ENCODE measurements at places on chromosomes 2 and 18.
A peak's percentile ranks its signal among the peaks of the same experiment; 100 is the strongest.

- DNase-seq, result no peak
Measured at GRCh38 chr2:218858671-218859555, 692 bp upstream of the WNT6 start.

GRCh38 chr2:234536178-234536965 is 39.5 kb upstream of the ARL4C start:
- DNase-seq, result no peak

GRCh38 chr2:42117923-42118753 is 51.0 kb upstream of the EML4 start:
- DNase-seq, result peak; percentile 56

DNA sequence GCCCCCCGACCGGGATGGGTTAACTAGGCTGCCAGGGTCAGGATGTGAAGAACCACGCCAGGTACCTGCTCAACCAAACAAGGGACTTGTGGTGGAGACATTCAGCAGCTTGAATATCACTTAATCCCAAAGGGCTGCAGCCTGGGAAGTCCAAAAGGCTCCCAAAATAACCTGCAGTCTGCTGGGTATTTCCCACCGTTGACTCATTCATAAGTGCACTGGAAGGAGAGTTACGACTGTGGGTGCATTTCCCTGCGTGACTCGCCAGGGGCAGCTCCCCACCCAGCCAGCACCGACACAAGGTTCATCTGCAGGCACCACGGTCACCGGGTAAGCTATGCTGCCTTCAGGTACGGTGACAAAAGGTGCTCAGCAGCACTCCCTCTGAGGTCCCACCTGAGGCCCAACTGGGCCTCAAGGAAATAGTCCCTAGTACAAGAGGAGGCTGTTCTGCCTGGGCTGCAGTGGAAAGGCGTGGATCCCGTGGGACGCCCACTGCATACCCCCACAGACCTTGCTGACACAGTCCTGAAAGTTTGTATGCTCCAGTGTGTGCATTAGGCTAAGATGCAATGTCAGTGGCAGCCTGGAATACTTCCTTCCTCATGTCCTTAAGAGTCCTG is 86.5 kb downstream of the UXS1 start:
- no peak for DNase-seq

DNA sequence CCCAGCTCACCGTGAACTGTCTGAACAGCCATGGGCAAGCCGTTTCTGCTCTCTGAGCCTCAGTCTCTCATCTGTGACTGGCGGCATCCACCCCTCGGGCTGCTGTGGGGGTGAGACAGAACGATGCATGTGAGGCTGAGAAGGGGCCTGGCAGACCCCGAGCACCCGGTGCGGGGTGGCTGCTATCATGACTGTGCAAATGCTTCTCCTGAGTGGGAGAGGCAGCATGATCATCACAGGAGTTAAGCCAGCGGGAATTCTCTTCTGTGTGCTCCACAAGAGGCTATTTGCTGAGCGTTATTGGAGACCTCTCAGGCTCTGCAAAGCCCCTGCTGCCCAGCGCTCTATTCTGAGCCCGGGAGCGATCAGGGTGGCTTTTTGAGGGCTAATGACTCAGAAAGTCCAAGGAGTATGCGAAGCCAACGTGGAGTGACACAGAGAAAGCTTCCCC is 45.8 kb upstream of the ID2 start:
- no peak for DNase-seq

DNA sequence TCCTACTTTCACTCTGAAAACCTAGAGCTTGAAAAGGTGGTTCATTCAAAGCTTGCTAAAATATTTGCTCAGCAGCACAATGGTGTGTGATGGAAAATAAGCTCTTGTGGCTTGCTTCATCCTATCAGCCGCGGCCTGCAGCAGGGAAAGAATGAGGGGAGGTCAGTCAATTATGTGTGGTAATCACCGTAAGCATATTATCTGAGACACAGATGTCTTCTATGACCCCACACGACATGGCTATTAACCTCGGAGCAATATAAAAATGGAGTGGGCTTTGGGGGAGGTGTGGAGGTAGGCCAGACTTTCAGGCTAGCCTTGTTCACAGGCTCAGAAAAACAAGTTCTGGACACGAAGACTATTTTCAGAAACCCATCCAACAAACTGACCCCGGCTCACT is 98.4 kb upstream of the SIX3 start:
- DNase-seq, result no peak

- DNase-seq, result no peak
Measured at GRCh38 chr2:70724366-70724765, 43.6 kb downstream of the ADD2 start.

- DNase-seq, result peak; percentile 35
Measured at GRCh38 chr2:53018825-53019425, 748.7 kb upstream of the CHAC2 start.

GRCh38 chr2:35591886-35592285 is 763.7 kb upstream of the CRIM1 start:
- DNase-seq, result no peak

DNA sequence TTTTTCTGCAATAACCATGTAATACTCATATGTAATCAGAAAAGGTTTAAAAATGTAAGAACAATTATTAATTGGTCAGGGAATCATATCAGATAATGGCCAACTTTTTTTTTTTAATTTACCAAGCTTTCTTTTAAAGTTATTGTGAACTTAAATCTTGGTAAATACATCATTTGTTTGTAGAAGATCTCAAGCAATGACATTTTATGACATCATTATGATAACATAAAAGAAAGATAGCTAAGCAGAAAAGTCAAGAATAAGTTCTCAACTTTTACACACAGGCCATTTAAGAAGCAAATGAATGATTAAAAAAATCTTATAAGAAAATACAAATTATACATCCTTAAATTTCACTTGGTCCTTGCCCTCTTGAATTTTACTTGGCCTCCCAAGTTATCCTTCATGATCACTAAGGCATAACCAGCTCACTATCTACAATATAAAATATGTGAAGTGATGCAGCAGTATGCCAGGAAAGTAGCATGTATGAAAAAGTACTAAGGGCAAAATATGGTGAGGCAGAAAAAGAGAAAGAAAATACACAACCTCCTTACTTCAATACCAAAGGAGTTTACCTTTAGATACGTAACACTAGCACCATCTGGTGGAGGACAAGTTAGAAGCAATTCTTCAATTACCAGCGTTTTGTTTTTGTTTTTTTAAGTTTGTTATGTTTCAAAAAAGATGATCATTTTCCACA is 116.6 kb downstream of the SRBD1 start:
- DNase-seq, result peak; percentile 87

DNA sequence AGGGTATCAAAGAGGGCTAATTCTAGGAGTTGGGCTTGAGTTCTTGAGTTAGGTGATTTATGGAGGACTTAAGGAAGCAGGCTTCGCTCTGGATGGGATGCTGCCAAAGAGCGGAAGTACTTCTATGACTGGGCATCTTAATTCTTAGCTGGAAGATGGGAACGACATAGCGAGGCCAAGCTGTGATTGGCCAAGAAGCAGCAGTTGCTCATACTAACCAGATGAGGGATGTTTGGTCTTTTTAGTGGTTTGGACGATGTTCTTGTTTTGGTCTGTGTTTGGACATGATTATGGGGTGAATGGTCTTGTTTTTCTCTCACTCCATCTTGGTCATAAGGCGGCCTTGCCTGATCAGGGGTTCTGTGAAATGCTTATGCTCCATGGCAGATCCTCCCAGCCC is 133.7 kb downstream of the MSH2 start:
- DNase-seq, result no peak

DNA sequence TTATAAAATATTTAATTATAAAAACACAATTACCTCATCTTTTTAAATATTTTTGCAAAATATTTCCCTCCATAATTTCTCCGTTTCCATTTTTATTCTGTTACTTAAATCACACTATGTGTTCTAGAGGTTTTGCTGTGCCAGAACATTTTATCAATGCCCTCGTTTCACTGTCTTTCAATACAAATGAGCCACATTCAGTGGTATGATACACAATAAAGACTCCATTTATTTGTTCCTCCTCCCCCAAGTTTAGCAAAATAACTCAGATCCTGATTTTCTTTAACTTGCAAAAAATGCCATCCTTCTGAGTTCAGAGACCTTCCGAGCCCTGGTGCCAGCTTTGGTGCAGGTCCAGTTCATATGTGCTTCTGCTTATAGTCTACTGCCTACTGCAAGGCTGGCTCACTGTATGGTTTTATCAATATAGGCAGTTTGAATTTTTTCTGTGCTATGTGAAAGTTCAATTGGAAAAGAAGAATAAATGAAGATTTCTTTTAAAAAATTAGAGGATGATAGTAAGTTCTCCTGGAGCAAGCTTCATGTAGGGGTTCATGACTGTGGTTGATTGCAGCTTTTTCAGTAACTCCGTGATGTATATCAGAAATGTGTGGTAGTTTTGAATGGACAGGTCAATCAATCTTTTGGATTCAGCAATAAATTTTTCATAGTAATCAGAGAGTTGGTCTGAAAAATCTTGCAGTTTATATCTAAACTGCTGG is 42.5 kb downstream of the APOB start:
- DNase-seq, result no peak

- DNase-seq, result no peak
Measured at GRCh38 chr2:199994371-199994770, 39.0 kb downstream of the MAIP1 start.

GRCh38 chr18:59454909-59455727 is 96.1 kb upstream of the LMAN1 start:
- no peak for DNase-seq

GRCh38 chr18:74154716-74155115 is 6.4 kb downstream of the TIMM21 start:
- no peak for DNase-seq

- DNase-seq, result no peak
Measured at GRCh38 chr18:1539276-1539675, 634.6 kb downstream of the ADCYAP1 start.

- DNase-seq, result peak; percentile 85
Measured at GRCh38 chr18:35174093-35174731, 66.6 kb upstream of the ZNF397 start.

- no peak for DNase-seq
Measured at GRCh38 chr18:3610813-3611212, 160.8 kb downstream of the TGIF1 start.

DNA sequence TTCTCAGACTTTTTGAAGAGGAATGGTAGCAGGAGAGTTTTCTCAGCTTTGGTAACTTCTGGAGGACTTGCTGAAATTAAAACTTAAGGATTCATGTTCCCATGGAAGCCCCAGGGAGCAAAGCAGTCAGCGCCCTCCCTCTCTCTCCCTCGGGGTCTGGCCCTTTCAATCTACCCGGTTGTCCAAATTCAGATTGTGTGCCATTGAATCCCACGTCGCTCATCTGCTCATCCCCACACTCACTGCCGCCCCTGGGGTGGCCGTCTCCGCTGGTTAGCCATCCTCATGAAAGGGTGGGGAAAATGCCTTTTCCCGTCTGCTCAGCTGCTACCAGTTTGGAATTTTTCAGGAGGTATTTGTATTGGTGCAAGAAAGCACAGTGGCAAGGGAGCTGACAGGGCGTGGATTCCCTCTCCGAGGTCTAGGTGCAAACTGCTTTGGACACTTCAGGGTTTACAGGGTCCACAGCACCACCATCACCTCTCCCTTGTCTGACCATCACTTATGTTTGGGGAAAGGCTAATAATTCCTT is 27.1 kb downstream of the MCFD2 start:
- no peak for DNase-seq

GRCh38 chr2:57965219-57965618 is 81.4 kb upstream of the VRK2 start:
- no peak for DNase-seq

DNA sequence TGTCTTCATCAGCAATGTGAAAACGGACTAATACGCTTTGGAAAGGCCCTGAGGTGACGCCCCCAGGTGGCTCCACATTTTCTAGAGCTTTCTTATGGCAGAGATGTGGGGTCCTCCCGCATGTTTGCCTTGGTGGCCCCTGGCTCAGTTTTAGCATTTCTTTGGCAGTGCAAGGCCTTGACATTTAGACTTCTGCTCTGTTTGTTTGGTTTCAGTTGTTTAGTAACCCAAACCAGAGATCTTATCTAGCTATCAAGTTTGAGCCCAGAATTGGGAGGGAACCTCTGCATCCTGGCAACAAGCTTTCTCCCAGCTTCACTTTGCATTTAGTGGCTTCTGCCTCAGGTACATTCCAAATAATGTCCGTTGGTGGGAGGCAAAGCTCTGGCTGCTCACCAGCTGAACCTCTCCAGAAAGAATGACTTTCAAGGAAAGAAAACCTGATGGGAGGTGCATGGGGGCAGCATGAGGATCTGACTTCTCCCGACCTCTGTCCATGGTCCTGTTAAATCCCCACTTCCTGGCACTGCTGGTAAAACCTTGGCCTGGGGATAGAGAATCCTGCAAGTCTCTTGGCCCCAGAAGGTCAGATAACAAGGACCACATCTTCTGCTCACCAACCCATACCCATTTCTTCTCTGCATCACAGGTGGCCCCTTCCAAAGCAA is 12.0 kb upstream of the MBP start:
- DNase-seq, result no peak

DNA sequence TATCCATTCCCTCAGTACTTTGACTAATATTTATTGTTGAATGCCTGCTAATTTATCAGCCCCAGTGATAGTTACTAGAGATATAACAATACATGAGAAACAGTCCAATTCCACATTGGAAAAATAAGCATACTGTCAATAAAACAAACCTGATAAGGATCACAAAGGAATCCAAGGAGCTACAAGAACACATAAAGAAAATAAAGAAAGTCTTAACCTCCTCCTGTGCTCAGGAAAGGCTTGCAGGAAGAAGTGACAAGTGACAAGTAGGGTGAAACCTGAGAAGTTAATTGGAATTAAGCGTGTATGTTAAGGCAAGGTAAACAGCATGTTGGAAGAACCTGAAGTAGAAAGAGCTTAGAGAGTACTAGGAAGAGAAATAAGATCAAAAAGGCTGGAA is 20.3 kb upstream of the ASNSD1 start:
- DNase-seq, result no peak

GRCh38 chr2:38215993-38216392 is 140.0 kb upstream of the CYP1B1 start:
- no peak for DNase-seq

Measured in NAMALWA (cell line).